ENCODE measurements at places on chromosomes 13 and 19.

- no peak for DNase-seq
Measured at GRCh38 chr13:50998326-50998725, 88.7 kb downstream of the RNASEH2B start.

DNA sequence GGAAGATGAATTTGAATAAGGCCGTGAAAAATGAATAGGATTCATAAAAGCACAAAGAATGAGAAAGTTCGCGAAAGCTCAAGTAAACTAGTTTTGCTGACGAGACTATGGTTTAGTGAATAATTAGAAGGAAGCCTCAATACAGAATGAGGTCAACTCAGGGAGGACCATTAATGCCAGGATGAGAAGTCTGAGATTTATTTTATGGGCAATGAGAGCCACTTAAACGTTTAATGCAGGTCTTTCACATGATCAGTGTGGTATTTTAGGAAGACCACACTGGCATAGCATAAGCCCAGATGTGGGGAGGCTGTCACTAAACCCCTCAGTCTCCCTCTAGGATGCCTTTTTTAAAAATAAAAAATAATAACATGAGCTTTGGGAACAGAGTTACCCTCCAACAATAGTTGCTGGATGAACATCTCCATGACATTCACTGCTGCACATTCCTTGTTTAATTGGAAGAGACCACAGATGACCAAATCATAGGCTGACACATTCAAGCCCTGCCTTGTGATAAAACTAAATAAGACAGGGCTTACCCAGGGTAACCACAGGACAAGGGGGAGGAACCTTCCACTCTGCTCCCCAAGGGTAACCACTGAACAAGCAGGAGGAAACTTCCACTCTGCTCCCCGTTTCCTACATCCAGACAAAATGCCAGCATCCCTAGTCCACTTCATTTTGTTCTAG lies 43.6 kb upstream of the LSM14A start:
- no peak for DNase-seq

- DNase-seq: no peak
Measured at GRCh38 chr13:77521194-77521593, 14.3 kb upstream of the SCEL start.

DNA sequence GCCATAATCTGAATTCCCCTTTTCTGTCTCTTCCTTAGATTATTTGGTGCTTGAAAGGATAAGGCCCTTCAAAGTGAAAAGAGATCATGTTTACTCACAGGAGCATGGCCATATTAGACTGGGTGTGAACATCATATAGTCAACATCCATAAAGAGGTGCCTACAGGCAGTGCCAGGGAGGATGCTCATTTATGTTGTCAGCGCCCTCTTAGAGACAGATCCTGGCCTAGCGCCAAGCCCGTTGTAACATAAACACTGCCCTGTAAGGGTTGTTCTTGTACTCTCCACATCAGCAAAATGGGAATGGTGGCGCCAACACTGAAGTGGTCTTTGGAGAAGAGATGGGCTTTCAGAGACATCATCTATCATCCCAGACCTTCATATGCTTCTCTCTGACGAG lies 16.1 kb downstream of the PCDH8 start:
- no peak for DNase-seq

DNA sequence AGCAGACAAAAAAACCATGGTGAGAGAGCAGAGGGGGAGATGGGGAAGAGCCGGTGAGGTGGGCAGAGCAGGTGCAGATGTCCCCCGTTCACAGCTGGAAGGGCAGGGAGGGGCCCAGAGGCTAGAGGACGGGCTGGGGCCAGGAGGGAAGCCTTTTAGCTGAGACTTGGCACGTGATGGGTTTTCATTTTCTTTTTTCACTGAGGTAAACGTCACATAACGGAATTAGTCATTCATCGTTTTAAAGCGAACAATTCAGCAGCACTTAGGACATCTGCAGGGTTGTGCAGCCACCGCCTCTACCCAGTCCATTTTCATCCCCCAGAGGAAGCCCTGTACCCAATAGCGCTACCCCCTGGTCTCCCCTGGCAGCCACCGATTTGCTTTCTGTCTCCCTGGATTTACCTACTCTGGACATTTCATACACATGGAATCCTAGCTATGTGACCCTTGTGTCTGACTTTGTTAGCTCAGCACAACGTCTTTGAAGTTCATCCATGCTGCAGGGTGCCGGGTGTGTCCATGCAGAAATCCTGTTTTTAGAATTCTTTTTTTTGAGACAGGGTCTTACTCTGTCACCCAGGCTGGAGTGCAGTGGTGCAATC lies 16.0 kb upstream of the EMC10 start:
- no peak for DNase-seq

- DNase-seq: no peak
Measured at GRCh38 chr19:13066933-13067807, 35.5 kb downstream of the LYL1 start.

DNA sequence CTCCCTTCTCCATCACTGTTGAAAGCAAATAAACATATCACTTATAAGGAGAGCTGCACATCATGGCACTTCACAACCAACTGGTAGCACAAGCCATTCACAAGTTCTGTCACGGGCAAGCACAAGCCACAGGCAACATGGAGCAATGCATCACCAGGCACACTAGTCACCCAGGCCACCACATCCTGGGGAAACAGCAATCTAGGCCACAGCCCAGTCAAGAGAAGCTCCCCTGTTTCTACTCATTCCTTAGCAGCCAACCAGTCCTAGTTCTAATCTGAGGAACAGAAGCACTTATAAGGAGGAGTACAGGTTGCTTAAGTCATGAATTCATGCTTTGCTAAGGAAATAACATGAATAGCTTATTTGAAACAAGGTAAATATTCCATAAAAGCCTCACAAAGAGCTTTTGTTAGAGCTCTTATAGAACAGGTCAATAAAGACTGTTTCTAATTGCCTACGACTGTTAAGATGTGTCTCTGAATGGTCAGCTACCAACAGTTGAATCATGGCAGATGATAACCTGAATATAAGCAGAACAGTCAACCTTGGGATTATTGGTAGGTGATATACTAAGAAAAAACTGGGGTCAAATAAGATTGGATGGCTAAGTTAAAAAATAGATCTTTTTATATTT lies 169.0 kb downstream of the TBC1D4 start:
- peak; percentile 33 for DNase-seq

DNA sequence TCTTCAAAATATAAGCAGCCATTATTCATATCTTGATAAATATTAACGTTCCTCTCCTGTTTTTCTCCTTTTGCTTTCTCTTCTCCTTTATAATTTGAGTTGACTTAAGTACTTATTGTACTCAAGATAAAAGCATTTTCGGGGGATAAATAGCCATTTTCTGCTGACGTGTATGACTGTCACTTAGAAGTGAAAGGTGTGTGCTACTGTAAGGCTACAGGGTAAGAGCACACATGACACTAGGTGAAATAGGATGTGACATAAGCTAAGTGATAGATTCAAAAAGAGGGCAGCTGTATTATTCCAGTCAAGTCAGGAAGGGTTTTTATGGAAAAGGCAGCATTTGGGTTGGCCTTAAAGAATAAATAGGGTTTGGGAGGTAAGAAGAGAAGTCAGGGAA lies 128.5 kb downstream of the GPC6 start:
- DNase-seq: no peak

DNA sequence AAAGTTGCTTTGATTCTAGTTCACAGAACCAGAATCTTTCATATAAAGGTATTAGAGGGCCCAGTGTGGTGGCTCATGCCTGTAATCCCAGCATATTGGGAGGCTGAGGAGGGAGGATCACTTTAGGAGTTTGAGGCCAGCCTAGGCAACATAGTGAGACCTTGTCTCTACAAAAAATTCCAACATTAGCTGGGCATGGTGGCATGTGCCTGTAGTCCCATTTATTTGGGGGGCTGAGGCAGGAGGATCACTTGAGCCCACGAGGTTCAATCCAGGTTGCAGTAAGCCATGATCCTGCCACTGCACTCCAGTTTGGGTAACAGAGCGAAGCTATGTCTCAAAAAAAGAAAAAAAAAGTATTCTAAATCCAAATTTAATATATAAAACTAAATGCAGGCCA lies 9.1 kb downstream of the LDLR start:
- DNase-seq: no peak

DNA sequence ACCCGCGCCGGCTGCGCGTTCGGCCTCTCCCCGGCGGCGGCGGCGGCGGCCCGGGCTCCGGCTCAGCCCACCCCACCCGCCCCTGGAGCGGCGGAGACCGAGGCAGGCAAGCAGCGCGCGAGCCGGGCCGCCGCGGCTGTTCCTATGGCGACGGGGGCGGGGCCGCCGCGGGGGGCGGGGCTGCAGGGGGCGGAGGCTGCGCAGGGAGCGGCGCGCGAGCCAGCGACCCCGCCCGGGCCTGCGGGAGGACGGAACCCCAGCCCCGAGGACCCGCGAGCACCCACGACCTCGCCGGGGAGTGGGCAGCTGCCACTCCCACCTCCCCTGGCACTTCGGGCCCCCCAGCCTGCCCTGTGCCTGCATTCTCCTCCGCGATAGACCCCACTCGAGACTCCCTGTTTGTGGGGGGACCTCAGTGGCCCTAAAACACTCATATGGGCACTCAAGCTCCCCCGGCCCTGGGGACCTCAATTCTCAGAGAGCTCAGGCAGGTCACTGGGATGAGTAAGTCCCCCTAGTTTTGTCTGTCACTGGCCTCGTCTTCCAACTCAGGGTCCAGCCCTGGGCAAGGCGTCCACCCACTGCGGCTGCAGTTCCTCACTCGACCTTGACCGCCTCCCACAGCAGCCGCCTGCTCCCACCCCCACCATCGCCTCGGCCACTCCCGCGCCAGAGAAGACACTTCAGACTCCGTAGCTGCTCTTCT lies at the start of gene CTXN1:
Gene CTXN1 (minus strand): TSS at position 115 of the 706 bp plus-strand sequence. CDS start 597 bp downstream, outside the sequence.
- peak; percentile 57 for DNase-seq

DNA sequence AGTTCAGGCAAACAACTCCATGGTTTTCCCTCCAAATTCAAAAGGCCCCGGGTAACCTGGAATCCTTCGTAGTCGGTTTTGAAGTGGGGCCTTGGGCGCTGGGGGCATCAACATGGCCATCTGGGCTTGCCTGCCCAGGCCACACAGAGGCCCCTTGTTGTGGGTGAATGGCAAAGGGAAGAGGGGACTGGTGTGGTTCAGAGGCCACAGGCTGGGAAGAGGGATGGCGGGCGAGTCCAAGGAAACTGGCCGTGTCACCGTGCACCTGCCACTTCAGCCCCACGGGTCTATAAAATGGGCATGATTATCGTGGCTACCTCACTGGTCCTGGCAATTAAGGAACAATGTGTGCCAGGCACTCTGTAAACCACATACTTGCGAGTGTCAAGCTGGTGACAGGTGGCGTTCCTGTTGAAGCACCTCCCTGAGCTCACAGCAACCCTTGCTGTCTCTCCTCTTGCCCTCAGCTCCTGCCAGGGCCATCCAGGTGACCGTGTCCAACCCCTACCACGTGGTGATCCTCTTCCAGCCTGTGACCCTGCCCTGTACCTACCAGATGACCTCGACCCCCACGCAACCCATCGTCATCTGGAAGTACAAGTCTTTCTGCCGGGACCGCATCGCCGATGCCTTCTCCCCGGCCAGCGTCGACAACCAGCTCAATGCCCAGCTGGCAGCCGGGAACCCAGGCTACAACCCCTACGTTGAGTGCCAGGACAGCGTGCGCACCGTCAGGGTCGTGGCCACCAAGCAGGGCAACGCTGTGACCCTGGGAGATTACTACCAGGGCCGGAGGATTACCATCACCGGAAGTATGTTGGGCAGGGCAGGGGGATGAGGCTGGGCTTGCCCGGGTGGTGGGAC lies 1.3 kb downstream of the LSR start:
- DNase-seq: no peak

GRCh38 chr19:9940778-9941177 lies 4.5 kb upstream of the OLFM2 start:
- no peak for DNase-seq

GRCh38 chr13:39874331-39875053 lies 219.0 kb downstream of the COG6 start:
- DNase-seq: no peak

- DNase-seq: no peak
Measured at GRCh38 chr19:46407856-46408663, 5.3 kb downstream of the CCDC8 start.

DNA sequence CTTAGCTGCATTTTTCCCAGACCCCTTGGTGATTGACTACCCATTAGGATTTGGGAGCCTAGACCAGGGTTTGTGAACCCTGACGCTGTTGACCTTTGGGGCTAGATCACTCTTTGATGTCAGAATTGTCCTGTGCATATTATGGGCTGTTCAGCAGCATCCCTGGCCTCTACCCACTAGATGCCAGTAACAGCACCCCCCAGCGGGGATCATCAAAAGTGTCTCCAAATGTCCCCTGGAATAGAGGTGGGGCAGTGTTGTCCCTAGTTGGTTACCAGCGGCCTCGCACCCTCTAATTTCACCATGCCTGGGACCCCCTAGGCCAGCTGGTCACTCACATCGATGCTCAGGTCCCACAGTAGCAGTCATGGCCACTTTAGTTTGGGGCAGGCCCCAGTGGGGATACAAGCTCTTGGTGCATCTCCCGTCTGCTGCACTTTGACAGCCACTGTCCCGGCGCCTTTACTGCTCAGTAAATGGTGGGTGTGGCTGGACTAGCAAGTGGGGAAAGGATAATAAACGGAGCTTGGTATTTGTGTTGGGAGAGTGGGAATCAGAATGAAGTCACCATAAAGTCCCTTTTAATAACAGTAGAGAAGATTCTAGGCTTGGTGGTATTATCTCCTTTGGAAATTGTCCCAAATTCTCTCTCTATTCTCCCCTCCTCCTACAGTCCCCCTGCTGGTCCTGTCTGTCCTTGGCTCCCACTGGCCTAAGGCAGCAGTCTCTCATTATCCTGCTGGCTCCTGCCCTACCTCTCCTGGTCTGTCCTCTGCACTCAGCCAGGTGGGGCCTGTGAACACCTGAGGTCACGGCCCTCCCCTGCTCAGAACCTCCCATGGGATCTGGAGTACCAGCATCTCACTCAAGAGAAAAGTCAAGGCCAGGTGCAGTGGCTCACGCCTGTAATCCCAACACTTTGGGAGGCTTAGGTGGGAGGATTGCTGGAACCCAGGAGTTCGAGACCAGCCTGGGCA lies 80.6 kb downstream of the SIPA1L3 start:
- no peak for DNase-seq

- DNase-seq: peak; percentile 55
Measured at GRCh38 chr19:19406878-19407632, 1.6 kb downstream of the GATAD2A start.

- DNase-seq: no peak
Measured at GRCh38 chr13:35787937-35788336, 311.4 kb upstream of the MAB21L1 start.

GRCh38 chr13:81197483-81197882 lies 856.6 kb upstream of the SPRY2 start:
- no peak for DNase-seq

DNA sequence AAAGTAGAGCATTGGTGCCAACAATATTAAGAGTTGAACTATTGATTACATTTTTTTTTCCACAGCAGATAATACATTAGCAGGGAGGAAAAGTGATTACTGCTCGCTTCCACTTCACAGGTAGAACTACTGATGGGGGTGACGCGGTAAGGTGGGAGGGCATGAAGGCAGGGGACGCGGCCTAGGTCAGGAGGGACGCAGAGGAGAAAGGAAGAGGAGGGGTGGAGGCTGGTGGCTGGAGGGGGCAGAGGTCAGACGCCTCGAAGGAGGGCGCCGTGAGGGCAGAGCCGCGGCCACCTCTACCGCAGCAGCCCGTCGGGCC lies 287 bp upstream of the B3GLCT start:
- no peak for DNase-seq

- DNase-seq: no peak
Measured at GRCh38 chr13:51425410-51426042, 27.3 kb downstream of the INTS6 start.
